Esophagus mucosa (tissue), 1 donor: ENCODE measurements at places on chromosomes 16 and 17. TPM values are rescaled to one million over a fixed set of nuclear protein-coding genes. Genes with fewer than 3 reads are reported as not detected.
A peak's percentile ranks its signal among the peaks of the same experiment; 100 is the strongest.

DNA sequence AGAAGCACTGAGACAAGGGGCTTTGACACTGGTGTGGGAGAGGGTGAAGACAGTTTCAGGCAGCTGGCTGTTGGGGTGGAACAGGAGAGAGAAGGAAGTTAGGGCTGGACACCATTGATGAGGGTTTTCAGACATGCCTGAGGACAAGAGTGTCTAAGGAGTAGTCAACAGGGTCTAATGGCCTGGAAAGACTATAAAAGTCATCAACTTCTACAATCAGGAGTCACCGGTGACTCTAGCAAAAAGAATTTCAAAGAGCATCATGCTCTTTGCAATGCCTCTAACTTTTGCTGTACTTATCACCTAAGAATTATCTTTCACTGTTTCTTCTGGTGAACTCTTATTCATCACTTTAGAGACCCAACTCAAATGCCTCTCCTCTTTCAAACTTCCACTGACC is 213.9 kb downstream of the C16orf78 start:
- ATAC-seq = no peak

DNA sequence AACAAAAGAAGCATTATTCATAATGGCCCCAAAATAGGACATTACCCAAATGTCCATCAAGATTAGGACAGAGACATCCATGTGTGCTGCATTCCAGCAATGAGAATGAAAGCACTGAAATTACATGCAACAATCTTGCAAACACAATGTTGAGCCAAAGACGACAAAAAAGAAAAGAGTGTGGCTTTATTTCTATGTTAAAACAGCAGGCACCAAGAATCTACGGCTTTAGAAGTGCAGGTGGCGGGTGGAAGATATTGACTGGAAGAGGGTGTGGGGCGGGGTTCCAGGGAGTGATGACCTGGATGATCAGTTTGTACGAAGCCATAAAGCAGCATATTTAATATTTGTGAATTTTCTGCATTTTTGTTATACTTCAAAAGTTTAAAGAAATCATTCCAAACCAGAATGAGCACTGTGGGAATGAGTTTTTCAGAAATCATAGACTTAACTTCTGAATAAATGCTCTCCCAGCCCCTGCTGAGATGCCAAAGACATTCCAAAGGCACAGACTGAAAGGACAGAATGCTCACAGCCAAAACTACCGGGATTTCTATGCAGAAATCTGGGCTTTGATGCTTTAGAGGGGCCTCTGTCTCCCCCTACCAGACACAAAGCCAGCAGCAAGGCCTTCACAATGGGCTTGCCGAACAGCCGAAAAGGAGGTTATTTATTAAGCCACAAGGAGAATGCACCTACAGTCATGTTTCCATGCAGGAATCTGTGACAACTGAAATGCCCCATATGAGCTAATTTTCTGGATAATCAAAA is 361.6 kb downstream of the GRIN2A start:
- ATAC-seq = no peak

- no peak for ATAC-seq
Observed at GRCh38 chr17:72334205-72334604, 213.4 kb downstream of the SOX9 start.

DNA sequence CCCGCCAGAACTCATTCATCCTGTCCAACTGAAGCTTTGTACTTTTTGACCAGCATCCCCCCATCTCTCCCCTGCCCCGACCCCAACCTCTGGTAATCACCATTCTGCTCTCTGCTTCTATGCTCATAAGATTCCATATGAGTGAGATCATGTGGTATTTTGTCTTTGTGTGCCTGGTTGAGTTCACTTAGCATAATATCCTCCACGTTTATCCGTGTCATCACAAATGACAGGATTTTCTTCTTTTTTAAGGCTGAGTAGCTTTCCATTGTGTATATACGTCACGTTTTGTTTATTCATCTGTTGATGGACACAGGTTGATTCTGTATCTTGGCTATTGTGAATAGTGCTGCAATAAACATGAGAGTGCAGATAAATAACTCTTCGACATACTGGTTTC is 278.9 kb downstream of the SNX29 start:
- peak; percentile 74 for ATAC-seq

DNA sequence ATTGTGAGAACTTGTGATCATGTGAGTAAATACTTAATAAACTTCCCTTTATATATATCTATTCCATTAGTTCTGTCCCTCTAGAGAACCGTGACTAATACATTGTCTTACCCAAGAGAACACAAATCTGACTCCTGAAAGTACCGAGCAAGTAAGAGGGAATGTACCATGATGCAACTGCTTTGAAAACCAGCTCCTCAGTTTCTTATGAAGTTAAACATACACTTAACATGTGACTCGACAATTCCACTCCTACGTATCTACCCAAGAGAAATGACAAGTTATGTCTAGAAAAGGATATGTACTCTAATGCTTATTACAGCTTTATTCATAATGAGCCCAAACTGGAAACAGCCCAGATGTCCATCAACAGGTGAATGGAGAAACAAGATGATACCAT is 8.8 kb upstream of the GJD3 start:
- ATAC-seq = peak; percentile 85

The PRDM7 gene
- not detected for total RNA-seq

The NSMCE1 gene
- total RNA-seq = 46.8 TPM

The MSLN gene
- total RNA-seq = 2.8 TPM

The ADAMTS18 gene
- not detected for total RNA-seq
